Adipocyte (in vitro differentiated cells): ENCODE measurements at places on chromosomes 7 and 10.

DNA sequence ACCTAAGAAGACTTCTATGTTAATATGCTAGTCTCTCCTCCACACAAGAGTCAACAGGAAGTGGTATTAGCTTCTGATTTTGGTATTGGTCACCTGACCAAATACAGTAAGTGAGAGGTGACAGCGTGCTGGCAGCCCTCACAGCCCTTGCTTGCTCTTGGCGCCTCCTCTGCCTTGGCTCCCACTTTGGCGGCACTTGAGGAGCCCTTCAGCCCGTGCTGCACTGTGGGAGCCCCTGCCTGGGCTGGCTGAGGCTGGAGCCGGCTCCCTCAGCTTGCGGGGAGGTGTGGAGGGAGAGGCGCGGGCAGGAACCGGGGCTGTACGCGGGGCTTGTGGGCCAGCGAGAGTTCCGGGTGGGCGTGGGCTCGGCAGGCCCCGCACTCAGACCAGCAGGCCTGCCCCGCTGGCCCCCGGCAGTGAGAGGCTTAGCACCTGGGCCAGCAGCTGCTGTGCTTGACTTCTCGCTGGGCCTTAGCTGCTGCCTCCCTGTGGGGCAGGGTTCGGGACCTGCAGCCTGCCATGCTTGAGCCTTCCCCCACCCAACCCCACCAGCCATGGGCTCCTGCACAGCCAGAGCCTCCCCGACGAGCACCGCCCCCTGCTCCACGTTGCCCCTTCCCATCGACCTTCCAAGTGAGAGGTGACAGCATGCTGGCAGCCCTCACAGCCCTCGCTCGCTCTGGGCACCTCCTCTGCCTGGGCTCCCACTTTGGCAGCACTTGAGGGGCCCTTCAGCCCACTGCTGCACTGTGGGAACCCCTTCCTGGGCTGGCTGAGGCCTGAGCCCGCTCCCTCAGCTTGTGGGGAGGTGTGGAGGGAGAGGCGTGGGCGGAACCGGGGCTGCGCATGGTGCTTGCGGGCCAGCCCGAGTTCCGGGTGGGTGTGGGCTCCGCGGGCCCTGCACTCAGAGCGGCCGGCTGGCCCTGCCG is 4.2 kb upstream of the ACSL5 start:
- DNase-seq: no peak

- DNase-seq: no peak
Observed at GRCh38 chr7:41630741-41631140, 72.1 kb downstream of the INHBA start.

DNA sequence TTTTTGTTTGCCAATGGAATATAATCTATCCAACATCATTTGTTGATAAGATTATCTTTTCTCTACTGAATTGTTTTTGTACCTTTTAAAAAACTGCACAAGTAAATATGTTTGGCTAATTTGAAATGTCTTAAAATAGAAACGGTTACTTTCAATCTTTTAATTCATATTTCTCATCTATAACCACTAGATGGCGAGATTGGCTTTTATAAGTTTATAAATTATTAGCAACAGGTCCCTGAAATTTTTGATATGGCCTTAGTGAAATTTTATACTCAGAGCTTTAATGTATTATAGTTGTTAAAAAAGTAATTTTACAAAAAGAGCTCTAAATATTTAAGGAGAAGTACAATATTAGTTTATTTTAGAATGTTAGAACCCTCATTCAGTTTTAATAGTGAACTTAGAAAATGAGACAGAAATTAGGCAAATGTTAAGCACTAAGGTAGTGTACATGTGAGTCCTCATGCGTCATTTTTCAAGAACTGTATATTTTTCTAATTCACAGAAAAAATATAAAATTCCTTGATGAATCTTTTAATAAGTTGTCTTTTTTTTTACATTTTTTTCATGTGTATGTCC is 592.5 kb downstream of the ARL4A start:
- DNase-seq: peak; percentile 82

GRCh38 chr7:47379629-47380324 is 202.1 kb downstream of the TNS3 start:
- DNase-seq: peak; percentile 76

DNA sequence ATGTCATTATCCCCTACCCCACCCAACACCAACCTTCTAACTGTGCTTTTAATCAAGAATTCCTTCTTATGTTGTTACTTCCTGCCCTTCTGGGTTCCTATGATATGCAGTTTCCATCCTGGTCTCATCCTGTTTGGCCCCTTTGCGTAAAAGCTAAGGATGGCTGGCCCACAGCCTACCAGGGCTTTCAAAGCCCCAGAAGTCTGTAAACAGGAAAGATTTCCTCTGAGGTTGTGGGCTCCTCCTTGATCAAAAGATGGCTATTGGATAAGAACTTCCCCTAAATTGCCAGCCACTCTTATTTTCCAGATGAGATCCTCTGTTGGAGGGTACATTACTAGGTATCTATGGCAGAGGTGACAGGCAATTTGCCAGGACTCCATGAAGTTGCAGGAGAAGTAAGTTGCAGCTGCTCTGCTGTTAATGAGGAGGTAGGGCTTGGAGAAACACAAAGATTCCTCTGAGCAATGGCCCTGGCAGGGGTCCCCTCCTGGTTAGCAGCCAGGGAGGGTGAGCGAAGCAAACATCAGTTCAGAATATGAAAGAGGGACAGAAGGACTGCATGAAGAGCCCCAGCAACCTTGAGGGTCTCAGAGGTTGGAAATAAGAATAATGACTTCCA is 32.1 kb downstream of the NRP1 start:
- DNase-seq: no peak

GRCh38 chr10:37582237-37582636 is 275.2 kb downstream of the ZNF248 start:
- DNase-seq: no peak

- no peak for DNase-seq
Observed at GRCh38 chr7:6305330-6305729, 32.9 kb upstream of the CYTH3 start.
